ENCODE measurements at places on chromosomes 5 and 9.
A peak's percentile ranks its signal among the peaks of the same experiment; 100 is the strongest.

GRCh38 chr9:123081824-123082223 lies 48.4 kb downstream of the GPR21 start:
- peak; percentile 46 for DNase-seq

DNA sequence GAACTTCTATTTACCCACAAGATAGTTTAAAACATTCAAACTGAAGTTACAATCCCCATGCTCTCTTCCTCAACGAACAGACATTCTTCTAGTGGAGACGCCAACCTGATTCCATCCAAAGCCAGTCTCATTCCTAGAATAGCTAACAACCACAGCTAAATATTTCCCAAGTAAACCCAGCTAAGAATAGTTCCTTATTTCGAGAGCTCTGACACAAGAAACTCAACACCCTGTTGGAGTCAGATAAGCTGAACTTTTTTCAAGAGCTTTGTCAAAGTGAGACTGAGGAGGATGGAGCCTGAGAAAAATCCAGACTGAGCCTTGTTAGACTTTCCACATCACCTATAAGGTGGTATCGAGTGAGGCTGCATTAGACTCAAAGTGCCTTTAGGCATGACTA lies 56.7 kb upstream of the RPS23 start:
- DNase-seq, result no peak

DNA sequence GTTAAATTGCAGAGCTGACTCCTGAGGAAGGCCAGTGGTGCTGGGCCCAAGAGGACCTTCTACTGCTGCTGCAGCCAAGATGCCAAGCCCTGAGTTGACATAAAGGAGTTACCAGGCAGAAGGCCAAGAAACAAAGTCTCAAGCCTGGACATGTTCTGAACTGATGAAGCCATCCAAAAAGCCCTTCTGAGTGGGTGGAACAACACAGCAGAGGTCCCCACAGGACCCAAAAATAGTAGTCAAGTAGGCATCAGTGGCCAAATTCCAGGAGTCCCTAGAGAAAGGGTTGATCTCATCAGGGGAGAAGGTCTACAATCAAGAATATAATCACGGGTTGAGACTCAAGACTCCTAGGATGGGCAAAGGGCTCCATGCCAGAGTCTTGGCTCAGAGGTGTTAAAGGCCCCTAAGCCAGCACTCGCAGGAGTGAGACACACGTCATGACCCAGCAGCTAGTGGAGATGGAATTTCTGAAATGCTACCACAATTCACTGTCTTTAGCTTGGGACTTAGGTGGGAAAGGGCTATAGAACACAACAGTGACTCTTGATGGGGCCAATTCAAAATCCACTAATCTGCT lies 119.7 kb downstream of the FANCC start:
- DNase-seq, result no peak

DNA sequence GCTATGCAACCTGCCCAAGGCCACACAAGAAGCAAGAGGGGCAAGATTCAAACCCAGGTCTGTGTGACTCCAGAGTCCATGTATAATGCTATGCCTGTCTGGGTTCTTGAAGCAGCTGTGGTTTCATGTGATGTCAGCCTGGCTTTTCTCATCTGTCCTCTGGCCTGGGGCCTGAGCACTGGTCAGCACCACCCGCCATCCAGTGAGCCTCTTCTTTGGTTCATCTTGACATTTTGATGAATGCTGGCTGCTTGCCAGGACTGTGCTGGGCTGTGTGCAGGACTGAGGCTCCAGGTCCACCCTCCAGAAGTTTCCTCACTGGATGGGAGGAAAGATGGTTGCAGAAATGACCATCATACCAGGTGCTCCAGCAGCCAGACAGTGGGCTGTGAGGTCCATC lies 61.5 kb downstream of the TSTD2 start:
- no peak for DNase-seq
